Chondrocyte (in vitro differentiated cells): ENCODE measurements at places on chromosomes 6 and 20. TPM values are rescaled to one million over a fixed set of nuclear protein-coding genes. Genes with fewer than 3 reads are reported as not detected.

The SULF2 gene
- 82.4 to 120 TPM (median 85.7 TPM) in 3 replicates for total RNA-seq

The PNPLA1 gene
- total RNA-seq, result not detected in 3 replicates

DNA sequence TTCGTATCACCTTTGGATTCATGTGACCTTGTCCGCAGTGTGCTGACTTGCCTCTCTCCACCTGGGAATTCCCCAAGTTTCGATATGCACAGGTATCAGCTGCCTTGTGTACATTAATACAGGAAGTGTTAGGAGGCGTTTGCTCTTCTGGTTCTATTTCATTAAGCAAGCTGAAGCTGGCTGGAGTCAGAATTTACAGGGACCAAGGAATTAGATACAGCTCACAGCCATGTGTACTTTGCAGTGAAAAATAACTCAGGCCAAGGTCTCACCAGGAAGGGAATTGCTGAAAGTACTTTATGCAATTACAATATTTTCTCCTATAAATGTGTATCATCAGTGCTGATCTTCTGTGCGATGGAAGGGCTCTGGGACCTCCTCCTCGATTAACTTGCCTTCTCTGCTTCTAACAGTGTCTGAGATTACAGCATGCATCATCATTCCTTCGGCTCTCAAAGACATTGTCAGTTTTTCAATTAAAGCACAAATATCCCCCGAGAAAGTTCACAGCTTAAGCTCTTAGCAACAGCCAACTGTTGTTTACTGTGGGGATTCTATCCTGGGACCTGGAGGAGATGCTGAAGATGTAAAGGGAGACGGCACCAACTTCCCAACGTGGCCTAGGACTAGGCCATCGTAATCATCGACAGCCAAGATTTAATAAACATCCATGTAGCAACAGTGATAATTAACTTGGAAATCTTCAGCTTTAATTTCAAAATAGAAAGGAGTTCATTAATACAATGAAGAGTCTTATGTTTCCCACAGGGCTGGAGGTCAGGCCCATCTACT lies 13.8 kb upstream of the TIAM2 start:
- peaks cover 4% of the 10 kb centered on the region for H3K4me1 ChIP-seq
- H3K4me3 ChIP-seq, result no peak overlapping the region
- H3K27me3 ChIP-seq, result no peaks in the 10 kb centered on the region
- no peaks in the 10 kb centered on the region for H3K36me3 ChIP-seq
- no peak for DNase-seq

GRCh38 chr6:107321793-107322192 lies 137.6 kb downstream of the PDSS2 start:
- H3K36me3 ChIP-seq, result no peaks in the 10 kb centered on the region
- no peak overlapping the region for H3K27ac ChIP-seq
- H3K27me3 ChIP-seq, result no peaks in the 10 kb centered on the region
- DNase-seq, result no peak
- H3K4me3 ChIP-seq, result no peak overlapping the region

- peaks cover 11% of the 10 kb centered on the region for H3K27me3 ChIP-seq
- peaks cover 12% of the 10 kb centered on the region for H3K4me1 ChIP-seq
- no peaks in the 10 kb centered on the region for H3K36me3 ChIP-seq
- H3K27ac ChIP-seq, result no peak overlapping the region
- no peak for DNase-seq
- peak overlapping the region; percentile 31 for H3K4me3 ChIP-seq
These were observed 13.4 kb upstream of the FOXC1 start for GRCh38 chr6:1596088-1596852.
